CD8-positive, alpha-beta T cell (primary cell): ENCODE measurements at places on chromosomes 4 and X. TPM values are rescaled to one million over a fixed set of nuclear protein-coding genes. Genes with fewer than 3 reads are reported as not detected.

Gene RAB28
- total RNA-seq = 4.6 TPM

Gene SLC6A8
- 2.9 TPM for total RNA-seq

Gene GUCY1B1
- total RNA-seq = not detected

DNA sequence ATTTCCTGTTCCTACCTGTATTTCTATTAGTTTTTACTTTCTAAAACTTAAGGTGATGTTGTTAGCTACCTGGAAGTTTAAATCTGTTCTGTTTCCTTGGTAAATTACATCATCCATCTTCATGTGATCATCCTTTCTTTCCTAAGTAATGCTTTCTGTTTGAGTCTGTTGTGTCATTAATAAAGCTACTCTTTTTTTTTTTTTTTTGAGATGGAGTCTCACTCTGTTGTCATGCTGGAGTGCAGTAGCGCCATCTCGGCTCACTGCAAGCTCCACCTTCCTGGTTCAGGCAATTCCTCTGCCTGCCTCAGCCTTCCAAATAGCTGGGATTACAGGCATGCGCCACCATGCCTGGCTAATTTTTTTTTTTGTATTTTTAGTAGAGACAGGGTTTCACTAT lies 73.3 kb downstream of the FIP1L1 start:
- no peak for DNase-seq

DNA sequence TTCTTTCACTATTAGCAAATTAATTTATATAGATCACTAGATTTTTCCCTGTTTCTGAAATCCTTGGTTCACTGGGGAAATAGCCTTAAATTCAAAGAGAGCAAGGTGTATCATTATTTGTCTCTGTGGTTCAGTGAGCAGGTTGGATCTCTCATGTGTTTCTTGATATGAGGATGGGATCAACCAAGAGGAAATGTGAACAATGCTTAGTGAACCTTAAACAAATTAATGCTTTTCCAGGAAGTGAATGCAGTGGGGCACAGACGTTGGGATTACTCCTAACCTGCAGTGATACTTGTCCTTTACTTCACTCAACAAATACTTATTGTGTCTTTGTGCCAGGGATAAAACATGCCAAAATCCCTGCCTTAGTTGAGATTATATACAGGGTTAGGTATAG lies 193.2 kb downstream of the SHROOM3 start:
- no peak for DNase-seq

GRCh38 chr4:141210168-141210567 lies 10.5 kb upstream of the ZNF330 start:
- no peak for DNase-seq

DNA sequence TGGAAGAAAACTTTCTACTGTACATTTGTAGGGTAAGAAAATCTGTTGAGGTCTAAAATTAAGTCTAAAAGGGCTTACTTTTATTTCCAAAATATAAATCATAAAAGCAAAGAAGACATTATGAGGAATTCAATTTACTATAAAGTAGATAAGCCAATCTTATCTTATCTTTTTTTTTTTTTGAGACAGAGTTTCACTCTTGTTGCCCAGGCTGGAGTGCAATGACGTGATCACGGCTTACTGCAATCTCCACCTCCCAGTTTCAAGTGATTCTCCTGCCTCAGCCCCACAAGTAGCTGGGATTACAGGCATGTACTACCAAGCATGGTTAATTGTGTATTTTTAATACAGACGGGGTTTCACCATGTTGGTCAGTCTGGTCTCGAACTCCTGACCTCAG lies 166.9 kb downstream of the NR3C2 start:
- DNase-seq = no peak

DNA sequence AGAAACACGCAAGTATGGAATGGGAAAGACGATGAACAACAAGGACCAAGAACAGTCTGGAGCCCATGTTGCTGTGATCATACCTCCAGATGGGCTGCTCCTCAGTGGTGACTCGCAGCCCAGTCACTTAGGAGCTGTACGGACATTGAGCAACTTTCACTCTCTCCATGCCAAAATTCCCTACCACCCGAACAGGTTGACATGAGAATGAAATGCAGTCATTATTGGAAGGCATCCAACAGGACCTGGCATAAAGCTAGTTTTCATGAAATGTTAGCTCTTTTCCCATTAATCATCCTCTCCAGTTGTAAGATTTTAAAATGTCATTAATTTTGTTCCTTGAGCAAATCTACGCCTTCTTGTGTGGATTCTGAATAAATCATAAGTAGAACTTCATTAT lies 82.7 kb upstream of the GPM6B start:
- DNase-seq = no peak

DNA sequence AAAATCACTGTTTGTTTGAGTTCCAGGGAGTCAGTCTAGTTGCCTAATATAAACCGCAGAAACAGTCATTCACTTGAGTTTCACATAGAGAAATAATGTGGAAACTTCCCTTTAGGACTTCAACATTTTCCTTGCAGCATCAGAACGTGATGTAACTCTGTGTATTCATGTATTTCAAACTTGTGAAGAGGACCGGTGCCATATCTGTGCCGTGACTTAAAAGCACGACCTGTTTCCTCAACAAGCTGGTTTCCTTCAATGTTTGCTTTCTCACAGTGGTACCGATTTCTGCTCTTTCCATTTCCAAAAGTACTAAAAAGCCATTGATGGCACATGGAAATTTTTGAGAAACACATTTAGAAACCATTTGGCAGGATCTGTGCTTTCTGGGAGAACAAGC lies 166.6 kb upstream of the RAPGEF2 start:
- DNase-seq = no peak

GRCh38 chrX:9137152-9137551 lies 103.2 kb upstream of the FAM9B start:
- DNase-seq = no peak

DNA sequence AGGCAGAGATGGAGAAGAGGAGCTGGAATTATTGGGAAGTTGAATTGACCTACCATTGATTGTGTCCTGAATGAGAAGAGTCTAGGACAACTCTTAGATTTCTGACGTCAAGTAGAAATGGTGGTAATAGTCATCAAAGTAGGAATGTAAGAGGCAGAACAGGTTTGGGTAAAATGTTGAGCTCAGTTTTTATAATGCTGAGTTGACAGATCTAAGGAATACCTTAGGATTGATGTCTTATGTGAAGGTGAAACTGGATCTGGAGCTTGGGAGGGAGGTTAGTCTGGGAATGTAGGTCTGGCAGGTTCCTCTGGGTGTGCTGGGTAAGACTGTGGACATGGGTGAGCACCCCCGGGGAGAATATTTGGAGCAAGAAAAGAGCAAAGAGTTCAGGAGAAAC lies 31.9 kb downstream of the JADE1 start:
- no peak for DNase-seq
